ENCODE measurements at places on chromosomes 16 and 17.
A peak's percentile ranks its signal among the peaks of the same experiment; 100 is the strongest.

- DNase-seq: no peak
Observed at GRCh38 chr16:2042986-2043666, 4.5 kb downstream of the NTHL1 start.

- peak; percentile 3 for DNase-seq
Observed at GRCh38 chr17:76193591-76193990, 46.7 kb downstream of the RNF157 start.

DNA sequence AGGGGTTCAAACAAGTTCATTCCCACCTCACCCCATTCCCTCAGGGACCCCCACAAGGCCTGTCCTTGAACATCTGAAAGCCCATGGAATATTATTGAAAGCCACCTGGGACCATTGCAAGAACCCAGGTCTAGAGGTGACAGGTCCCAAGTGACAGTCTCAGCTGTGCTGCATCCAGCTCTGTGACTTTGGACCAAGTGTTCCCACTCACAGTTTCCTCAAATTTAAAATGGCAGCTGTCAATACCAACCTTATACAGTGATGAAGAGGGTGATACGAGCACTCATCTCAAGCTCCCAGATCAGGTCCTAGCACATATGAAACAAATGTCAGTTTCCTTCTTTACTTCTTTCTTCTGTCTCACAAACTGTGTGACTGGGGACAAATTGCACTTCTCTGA, 9.1 kb downstream of the ERAL1 start:
- DNase-seq: no peak

DNA sequence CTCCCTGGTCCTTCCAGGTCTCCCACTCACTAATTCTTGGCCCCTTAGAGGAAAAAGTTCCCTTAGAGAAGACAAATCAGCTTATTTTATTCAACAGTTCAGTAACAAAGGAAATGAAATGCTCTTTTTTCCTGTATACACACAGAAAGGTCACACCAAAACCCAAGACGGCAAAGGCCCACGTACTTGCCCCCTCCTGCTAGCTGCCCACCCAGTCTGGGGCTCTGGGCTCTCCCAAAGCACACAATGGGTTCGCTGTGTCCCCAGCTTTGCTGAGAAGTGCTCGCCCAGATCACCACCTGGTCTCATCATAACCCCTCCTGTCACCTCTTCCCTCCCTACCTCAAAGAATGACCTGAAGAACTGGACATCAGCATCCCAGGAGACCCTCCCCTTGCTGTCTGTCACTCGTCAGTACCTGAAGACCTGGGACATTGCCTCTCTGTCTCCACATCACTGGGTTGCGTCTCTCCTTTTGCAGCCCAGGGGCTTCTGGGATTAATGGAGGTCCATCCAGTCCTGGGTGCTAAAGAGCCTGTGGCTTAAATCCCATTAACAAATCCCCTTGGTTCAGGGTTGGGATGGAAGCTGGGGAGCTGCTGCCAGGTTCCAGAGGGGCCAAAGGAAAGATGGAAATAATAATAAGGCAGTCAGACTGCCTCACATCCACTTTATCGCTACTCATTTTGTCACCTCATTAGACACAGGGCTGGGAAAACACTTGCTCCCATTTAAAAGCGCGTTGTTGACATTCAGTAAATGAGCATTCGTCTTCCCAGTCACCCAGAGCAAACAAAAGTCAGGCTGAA, 3.3 kb downstream of the SLC6A4 start:
- DNase-seq: no peak

- DNase-seq: no peak
Observed at GRCh38 chr16:23125277-23125676, 24.0 kb downstream of the USP31 start.

Data from CD4-positive, alpha-beta T cell treated with Interleukin-1 beta for 1 hour (primary cell).